ENCODE measurements at places on chromosomes 4 and X. TPM values are rescaled to one million over a fixed set of nuclear protein-coding genes. Genes with fewer than 3 reads are reported as not detected.

GRCh38 chrX:68832101-68832416, 3.2 kb downstream of the EFNB1 start:
- no peaks in the 10 kb centered on the region for H3K36me3 ChIP-seq
- peaks cover 25% of the 10 kb centered on the region for H3K4me1 ChIP-seq
- no peak for DNase-seq

The BEX1 gene
- total RNA-seq, result 6.0 TPM

DNA sequence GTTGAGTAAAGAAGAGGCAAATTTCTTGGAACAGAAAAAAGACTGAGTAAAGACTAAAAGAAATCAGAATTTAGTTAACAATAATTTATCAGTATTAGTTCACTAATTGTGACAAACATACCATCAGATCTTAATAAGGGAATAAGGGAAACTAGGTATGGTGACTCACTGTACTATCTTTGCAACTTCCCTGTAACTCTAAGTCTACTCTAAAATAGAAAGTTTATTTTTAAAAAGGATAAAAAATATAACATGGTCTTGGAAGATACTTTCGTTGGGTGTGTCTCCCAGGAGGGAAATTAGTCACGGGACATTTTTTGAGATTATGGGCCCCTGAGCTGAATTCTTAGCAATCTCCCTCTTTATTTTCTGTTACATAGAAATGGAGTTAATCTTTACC, 97.3 kb downstream of the EMCN start:
- H3K27me3 ChIP-seq, result no peaks in the 10 kb centered on the region
- H3K36me3 ChIP-seq, result no peaks in the 10 kb centered on the region
- no peak overlapping the region for H3K4me3 ChIP-seq
- H3K4me1 ChIP-seq, result peaks cover 36% of the 10 kb centered on the region
- H3K27ac ChIP-seq, result peak overlapping the region; percentile 96

DNA sequence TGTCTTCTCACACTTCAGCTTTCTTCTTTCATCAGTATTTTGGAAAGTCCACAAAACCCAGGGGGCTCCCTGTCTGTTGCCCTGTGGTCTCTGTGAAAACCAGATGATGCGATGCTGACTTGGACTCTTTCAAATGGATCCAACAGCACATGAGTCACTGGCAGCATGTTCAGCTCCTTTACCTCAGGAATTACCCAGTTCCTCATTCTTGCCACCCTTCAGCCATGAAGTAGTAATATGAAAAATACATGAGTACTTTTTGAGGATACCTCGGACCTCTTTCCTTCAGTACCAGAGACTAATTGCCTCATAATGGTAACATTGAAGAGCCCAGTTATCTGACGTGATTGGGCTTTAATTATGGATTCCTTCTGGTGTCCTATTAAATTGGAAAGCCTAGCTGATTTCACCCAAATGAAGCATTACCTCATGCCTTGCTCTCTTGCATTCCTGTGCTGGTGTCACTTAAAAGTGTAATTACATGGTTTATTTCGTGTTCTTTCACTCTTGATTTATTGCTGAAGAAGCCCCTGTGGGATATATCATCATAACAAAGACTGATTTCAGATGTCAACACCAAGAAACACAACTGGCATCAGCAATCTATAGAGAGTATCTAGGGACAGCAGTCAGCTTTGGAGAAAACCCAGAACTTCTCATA, 63.4 kb downstream of the NFKB1 start:
- H3K4me1 ChIP-seq, result peaks cover 21% of the 10 kb centered on the region
- no peak overlapping the region for H3K27ac ChIP-seq
- H3K4me3 ChIP-seq, result no peak overlapping the region
- no peak for DNase-seq
- H3K27me3 ChIP-seq, result no peaks in the 10 kb centered on the region

The GATA1 gene
- total RNA-seq, result not detected

- peaks cover 30% of the 10 kb centered on the region for H3K4me1 ChIP-seq
- peaks cover 4% of the 10 kb centered on the region for H3K36me3 ChIP-seq
- no peak for DNase-seq
Observed at GRCh38 chr4:53000560-53000959, 138.4 kb downstream of the RASL11B start.

- no peak overlapping the region for H3K27ac ChIP-seq
- H3K4me3 ChIP-seq, result no peak overlapping the region
- DNase-seq, result no peak
- H3K27me3 ChIP-seq, result no peaks in the 10 kb centered on the region
Observed at GRCh38 chr4:126748736-126749135, 884.0 kb upstream of the INTU start.

The TMPRSS11B gene
- total RNA-seq, result not detected

DNA sequence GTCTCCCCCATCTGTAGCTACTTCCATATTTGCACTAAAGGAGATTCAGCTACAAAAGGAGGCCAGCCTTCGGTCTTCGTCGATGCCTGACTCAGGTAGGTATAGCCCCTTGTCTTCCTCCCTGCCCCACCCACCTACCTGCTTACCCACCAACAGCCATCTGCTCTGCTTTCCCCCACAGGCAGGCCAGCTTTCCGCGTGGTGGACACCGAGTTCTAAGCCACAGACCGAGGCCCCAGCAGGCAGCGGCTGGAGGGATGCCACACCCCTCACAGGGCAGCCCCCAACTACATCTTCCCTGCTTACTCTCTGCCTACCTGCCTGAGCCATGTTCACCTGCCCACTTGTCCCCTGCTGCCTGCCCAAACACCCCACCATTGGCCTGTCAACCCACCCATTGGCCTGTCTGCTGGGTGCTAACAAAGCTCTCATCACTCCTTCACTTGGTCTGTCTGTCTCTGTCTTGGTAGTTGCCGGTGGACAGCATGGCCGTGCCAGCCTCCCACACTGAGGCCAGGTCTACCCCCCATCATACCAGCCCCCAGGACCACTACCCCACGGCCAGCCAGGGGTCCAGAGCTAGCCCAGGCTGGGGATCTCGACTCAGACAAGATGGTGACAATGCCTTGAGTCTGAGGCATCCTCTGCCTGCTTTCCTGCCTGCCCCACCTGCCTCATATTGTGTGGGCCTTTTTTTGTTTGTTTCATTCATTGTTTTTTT, 4.1 kb upstream of the USP11 start:
- peaks cover 13% of the 10 kb centered on the region for H3K4me1 ChIP-seq
- peak; percentile 68 for DNase-seq
- H3K27ac ChIP-seq, result no peak overlapping the region
- H3K36me3 ChIP-seq, result peaks cover 36% of the 10 kb centered on the region

GRCh38 chrX:9537781-9538180, 72.9 kb downstream of the TBL1X start:
- no peak overlapping the region for H3K4me3 ChIP-seq
- no peaks in the 10 kb centered on the region for H3K36me3 ChIP-seq
- no peak overlapping the region for H3K27ac ChIP-seq
- peaks cover 29% of the 10 kb centered on the region for H3K4me1 ChIP-seq
- DNase-seq, result no peak

GRCh38 chr4:81903212-81903611, 431.5 kb upstream of the RASGEF1B start:
- DNase-seq, result no peak
- H3K4me3 ChIP-seq, result no peak overlapping the region
- no peaks in the 10 kb centered on the region for H3K36me3 ChIP-seq
- H3K27ac ChIP-seq, result no peak overlapping the region
- H3K27me3 ChIP-seq, result peaks cover 9% of the 10 kb centered on the region
- H3K4me1 ChIP-seq, result no peaks in the 10 kb centered on the region

The NKX1-1 gene
- not detected for total RNA-seq

GRCh38 chrX:67044029-67044653, 405.3 kb upstream of the EDA2R start:
- no peak overlapping the region for H3K27ac ChIP-seq
- H3K4me3 ChIP-seq, result no peak overlapping the region
- no peak for DNase-seq

DNA sequence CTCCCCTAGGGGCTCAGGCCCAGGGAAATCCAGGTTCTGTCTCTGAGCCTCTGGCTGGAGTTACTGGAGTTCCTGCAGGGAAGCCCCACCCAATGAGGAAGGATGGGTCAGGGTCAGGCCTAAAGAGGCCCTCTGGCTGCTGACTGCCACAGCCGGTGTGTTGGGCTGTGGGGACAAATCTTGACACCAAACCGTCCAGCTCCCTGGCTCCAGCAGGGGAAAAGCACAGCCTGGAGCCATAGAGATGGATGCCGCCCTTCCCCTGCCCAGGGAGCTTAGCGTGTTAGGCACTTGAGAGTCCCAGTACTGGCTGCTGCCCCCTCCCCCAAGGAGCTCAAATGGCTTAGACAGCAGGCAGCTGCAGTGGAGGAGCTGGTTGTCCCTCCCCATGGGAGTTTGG, 321.3 kb upstream of the LCORL start:
- H3K4me3 ChIP-seq, result no peak overlapping the region
- no peak overlapping the region for H3K27ac ChIP-seq
- no peak for DNase-seq
- no peaks in the 10 kb centered on the region for H3K27me3 ChIP-seq
- no peaks in the 10 kb centered on the region for H3K4me1 ChIP-seq

The DOK7 gene
- not detected for total RNA-seq
